Muscle of back (tissue), 13 donors: ENCODE measurements at places on chromosomes 4 and X. TPM values are rescaled to one million over a fixed set of nuclear protein-coding genes. Genes with fewer than 3 reads are reported as not detected.

Gene ESX1
- polyA plus RNA-seq: not detected

Gene AKAP4
- 0.28 TPM for polyA plus RNA-seq

Gene TCEAL6
- not detected for polyA plus RNA-seq

Gene CTAG2
- polyA plus RNA-seq: not detected

Gene CHRNA9
- polyA plus RNA-seq: not detected

Gene ASB12
- polyA plus RNA-seq: 24.5 TPM

Gene PHOX2B
- polyA plus RNA-seq: not detected

Gene NSG1
- 2.0 TPM for polyA plus RNA-seq

Gene CXCL10
- polyA plus RNA-seq: 0.47 TPM
